Panc1 (cell line): ENCODE measurements at places on chromosomes 7 and 10. TPM values are rescaled to one million over a fixed set of nuclear protein-coding genes. Genes with fewer than 3 reads are reported as not detected.

The SLC26A3 gene
- 0.36 TPM for total RNA-seq

The TFPI2 gene
- total RNA-seq: 2.9 TPM

The PIP gene
- not detected for total RNA-seq

The CC2D2B gene
- total RNA-seq: 0.21 TPM

The GHRHR gene
- total RNA-seq: not detected

The DPP6 gene
- not detected for total RNA-seq

The CPN1 gene
- total RNA-seq: not detected

The ARHGEF35 gene
- 12.0 TPM for total RNA-seq

The ARMC3 gene
- total RNA-seq: 1.0 TPM
